Activated T-helper 1 cell treated with anti-CD3 and anti-CD28 coated beads, Interleukin-12 subunit alpha, Interleukin-12 subunit beta, Interleukin-2, Interleukin-4 antibody, amounts not matched to agents 30 ng/mL and 10 ng/mL and 1 ng/mL, durations not matched to agents 14 hours and 24 hours and 36 hours (primary cell): ENCODE measurements at places on chromosomes 2 and 18.

DNA sequence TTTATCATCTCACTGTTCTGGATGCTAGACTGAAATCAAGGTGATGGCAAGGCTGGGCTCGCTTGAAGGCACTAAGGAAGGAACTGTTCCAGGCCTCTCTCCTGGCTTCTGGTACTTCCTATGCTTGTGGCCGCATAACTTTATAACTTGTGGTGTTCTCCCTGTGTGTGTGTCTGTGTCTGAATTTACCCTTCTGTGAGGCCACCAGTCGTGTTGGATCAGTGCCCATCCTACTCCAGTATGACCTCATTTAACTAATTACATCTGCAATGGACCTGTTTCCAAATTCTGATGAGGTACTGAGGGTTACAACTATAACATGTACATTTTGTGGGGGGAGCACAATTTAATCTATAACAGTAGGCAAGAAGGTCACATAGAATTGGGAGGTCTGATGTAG, 41.6 kb downstream of the LYPD6B start:
- DNase-seq, result no peak

DNA sequence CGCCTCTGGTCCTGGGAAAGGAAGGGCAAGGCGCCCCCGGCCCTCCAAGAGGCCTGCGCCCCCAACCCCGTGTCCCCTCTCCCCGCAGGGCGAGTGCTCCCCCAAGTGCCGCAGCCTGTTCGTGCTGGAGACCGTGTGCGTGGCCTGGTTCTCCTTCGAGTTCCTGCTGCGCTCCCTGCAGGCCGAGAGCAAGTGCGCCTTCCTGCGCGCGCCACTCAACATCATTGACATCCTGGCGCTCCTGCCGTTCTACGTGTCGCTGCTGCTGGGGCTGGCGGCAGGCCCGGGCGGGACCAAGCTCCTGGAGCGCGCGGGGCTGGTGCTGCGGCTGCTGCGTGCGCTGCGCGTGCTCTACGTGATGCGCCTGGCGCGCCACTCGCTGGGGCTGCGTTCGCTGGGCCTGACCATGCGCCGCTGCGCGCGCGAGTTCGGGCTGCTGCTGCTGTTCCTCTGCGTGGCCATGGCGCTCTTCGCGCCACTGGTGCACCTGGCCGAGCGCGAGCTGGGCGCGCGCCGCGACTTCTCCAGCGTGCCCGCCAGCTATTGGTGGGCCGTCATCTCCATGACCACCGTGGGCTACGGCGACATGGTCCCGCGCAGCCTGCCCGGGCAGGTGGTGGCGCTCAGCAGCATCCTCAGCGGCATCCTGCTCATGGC, 52.4 kb downstream of the SLC66A2 start:
- no peak for DNase-seq

DNA sequence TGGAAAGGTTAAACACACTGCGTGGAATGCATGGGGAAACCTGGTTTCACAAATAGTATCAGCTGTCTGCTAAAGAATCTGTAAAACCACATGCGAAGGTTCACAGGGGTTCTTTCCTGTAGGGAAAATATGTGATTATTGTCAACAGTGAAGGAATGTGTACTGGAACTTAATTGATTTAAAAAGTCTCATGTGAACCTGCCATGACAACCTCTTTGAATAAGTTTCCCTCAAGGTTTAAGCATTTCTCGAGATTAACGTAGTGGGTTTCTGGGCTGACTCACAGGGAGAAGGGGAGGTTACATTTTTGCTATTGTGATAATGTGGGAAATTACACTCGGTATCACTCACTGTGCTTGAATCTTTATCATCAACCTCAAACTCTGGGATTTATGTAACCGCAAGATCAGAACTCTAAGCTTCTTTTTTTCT, 28.2 kb upstream of the IL1R1 start:
- DNase-seq, result no peak

- DNase-seq, result no peak
Observed at GRCh38 chr2:124165698-124166097, 140.6 kb downstream of the CNTNAP5 start.

- no peak for DNase-seq
Observed at GRCh38 chr2:216833061-216833460, 26.8 kb downstream of the TNP1 start.

GRCh38 chr2:11248-11941, 34.9 kb downstream of the FAM110C start:
- peak; percentile 36 for DNase-seq

DNA sequence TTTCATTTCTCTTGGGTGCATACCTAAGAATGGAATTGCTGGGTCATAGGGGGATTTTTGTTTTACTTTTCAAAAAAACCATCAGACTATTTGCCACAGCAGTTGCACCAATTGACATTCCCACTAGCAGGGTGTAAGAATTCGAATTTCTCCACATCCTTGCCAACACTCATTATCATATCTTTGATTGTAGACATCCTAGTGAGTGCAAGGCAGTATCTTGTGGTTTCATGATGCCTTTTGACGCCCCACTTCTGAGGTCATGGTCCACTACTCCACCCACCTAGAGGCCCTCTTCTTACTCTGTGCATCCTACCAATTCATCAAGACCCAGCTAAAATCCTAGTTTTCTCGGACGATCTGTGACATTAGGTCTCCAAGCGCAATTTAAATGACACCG, 161.9 kb downstream of the MYO5B start:
- no peak for DNase-seq

DNA sequence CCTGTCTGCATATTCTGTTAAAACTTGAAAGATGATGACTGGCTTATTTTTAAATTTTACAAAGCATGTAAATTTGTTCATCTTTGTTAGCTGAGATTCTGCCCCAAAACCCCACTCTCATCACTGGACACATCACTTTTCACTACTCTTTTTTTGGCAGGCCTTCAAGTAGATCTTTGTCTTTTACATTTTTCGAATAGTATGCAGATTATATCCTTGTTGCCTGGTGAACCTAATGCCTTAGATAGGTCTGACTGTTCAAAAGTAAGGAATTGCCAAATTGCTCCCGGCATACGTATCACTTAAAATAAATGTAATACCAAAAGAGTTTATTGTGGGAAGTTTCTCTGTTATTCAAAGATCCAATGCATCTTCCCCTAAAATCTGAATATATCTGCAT, 303.3 kb downstream of the XIRP2 start:
- no peak for DNase-seq

DNA sequence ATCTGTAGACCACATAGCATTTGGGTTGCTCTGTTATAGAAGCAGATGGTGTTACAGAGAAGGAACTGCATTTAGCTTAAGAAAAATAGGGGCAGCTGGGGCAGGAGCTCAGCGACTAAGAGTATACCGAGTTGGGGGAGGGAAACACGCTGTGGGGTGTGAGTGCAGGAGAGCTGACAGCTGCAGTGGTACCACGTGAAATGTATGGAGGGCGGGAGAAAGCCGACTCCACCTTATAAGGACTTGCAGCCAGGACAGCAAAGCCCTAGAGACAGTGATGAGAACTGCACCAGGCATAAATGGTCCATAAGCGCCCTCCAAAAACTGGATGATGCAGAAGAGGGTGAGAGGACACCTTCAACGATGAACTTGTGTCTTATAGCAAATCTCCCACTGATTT, 237.6 kb downstream of the PRKCE start:
- peak; percentile 5 for DNase-seq

DNA sequence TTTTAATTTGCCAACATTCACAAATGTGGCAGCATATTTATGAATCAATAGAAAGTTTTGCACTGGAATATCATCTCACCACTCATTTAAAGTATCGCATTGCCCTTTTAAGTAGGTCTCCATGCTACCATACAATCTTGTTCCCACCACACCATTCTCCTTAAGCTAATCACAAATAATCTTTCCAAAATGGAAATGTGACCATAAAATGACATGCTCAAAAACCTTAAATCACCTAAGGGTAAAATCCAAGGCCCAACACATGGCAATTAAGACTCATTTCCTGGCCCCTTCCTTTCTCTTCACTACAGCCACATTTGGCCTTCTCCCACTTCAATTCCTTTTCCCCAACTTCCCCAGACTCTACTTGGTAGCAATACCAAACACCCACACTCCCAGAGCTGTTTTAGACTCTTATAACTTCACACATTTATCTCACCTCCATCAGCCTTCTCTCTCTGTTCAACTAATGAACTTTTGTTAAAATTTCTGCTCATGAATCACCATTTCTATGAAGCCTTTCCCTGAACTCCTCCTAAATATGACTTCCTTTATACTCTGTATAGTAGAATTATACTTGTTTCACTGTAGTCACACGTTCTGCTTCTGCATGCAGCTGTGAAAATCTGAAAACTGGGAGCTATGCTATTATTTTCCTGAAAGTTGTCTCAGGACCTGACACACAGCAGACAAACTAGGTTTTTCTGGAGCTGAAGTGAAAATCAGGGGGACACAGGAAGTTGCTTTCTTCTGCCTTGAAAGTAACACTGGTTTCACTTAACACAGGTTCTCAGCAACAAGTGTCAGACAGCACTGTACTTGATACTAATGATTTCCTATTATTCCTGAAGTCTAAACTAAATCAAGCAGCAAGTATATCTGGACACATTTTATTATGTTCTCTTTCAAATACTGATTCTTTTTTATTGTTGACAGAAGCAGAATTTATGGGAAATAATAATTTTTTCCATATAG, 303.9 kb downstream of the ZEB2 start:
- DNase-seq, result no peak

DNA sequence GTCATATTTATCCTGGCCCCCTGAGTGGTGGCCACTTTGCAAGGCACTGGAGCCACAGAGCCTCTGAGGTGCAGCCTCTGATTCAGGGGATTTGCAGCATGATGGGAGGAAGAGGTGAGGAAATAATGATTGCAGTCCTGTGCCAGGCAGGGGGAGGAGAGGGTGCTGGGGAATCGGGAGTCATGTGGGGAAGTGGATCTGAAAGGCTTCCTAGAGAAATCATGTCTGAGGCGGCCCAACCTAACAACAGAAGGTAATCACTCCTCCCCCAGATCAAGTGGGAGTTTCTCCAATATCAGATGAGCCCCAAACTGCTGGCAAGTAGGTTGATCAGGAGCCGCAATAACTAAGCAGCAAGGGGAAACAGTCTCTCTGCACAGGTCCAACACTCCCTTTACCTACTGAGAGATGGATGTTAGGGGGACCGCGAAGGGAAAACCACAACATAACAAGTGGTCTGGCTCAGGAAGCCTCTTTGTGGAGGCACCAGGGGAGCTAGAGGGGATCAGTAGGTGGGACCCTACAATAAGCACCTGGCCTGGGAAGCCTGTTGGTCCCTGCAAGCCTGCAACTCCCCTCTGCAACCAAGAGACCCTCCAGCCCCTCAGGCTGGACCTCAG, 71.8 kb upstream of the NPAS2 start:
- DNase-seq, result no peak

GRCh38 chr2:241774419-241775222, 2.0 kb upstream of the GAL3ST2 start:
- no peak for DNase-seq

DNA sequence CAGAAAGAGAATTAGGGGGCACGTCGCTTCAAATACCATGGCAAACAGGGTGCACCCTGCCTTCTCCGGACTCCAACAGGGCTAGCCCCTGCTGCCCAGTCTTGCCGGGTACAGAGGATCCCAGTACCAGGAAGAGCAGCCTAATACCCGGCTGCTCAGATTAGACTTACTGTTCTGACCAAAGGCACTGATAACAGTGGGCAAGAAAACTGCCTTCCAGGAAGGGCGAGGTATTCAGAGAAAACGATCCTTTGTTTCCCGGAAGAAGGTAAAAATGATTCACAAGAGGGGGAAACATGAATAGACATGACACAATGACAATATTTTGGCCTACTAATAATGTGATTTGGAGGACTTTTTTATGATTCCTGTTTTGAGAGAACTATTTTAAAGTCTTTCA, 99.9 kb downstream of the SS18 start:
- no peak for DNase-seq

DNA sequence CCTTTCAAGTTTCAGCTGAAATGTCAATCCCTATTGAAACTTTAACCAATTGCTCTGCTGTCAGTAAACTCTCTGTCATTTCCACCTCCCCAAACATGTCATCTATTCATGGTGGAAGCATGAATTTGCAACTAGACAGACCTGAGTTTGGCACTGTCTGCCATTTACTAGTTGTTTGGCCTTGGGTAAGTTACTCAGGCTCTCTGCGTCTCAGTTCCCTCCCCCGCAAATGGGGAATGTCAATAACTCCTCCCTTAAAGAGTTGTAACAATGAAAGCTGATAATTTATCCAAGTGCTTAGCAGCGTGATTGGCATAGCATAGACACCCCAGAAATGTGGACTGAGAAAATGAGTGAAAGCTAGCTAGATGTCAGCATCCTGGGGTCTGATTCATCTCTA, 73.3 kb upstream of the THOC1 start:
- DNase-seq, result no peak
